ENCODE measurements at places on chromosomes 3 and 15.

GRCh38 chr15:69400850-69401249 lies 13.3 kb upstream of the KIF23 start:
- DNase-seq, result no peak

GRCh38 chr15:63232943-63233342 lies 43.5 kb downstream of the RAB8B start:
- DNase-seq, result peak; percentile 40

GRCh38 chr3:196096382-196096953 lies 14.6 kb upstream of the TFRC start:
- peak; percentile 4 for DNase-seq

DNA sequence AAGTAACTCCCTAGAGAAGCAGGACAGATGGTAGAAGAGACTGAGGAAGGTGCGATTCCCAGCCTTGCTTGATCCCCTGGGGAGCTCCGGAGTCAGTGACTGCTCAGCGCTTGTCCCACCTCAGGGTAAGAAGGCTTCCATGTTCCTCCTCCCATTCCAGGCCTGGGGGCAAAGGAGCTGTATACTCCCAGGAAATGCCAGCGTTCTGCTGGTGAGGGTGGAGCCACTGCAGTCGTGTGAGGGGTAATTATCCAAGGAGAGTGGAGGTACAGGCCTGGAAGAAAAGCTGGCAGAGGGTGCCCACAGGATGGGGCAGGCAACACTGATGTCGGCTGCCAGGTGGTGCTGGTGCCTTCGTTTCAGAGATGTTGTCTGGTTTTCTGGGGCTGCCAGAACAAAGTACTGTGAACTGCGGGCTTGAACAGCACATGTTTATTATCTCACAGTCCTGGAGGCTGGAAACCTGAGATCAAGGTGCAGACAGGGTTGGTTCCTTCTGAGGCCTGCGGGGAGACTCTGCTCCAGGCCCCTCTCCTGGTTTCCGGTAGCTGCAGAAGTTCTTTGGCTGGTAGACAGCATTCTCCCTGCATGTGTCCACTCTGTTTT lies 12.1 kb upstream of the APBA2 start:
- no peak for DNase-seq

- DNase-seq, result no peak
Measured at GRCh38 chr3:161474741-161475140, 21.9 kb upstream of the OTOL1 start.

DNA sequence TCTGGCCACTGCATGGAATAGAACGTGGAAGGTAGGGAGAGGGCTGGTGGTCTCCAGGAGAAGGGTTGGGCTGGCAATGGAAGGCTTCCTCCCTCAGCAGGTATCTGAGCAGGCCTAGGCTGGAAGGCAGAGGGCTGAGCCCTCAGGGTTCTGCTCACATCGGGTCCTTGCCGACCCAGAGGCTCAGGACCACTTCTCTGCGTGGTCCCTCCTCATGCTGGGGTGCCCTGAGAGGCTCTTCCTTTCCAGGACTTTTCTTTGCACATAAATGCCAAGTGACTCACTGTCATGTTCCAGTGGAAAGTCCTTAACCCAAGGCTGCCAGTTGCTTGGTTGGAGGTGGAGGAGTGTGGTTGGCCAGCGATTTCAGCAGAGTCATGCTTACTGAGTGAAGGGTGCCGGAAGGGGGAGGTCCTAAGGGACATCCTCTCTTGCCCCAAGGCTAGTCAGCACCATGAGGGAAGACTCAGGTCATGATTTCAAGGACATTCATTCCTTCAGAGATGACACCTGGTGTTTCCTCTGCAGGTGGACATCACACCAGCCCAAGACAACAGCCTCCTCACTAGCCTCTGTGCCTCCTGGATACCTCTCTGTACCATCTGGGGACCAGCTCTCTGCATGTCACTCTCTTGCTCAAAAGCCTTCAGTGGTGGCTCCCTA lies 8.2 kb downstream of the SLC6A6 start:
- DNase-seq, result peak; percentile 91

DNA sequence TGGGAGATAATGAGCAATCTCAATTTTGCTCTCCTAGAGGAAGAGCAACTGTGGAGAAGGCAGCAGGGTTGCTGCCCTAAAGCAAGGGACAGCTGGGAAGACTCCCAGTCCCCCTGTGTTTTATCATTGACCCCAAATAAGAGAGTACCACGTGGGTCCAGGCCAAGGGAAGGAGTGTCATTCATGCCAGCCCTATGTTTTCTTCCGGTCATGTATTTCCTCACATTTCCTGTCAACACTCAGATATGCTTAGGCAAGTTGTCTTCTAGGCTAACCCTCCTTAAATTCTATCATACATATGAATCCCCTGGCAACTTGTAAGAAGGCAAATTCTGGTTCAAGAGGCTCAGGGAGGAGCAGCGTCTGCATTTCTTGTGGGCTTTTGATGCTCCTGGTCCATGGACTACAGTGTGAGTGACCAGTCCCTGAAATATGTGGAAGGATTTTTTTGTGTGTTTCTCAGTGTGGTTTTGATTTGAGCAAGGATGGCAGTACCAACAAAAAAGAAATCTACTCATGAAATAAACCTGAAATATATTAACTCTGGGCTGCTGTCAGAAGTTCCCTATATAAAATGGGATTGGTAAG lies 31.9 kb upstream of the RPP14 start:
- peak; percentile 79 for DNase-seq

- no peak for DNase-seq
Measured at GRCh38 chr15:51126842-51127241, 32.1 kb upstream of the TNFAIP8L3 start.

Measured in AG10803 (cell line).